Mesenchymal stem cell (in vitro differentiated cells and primary cell): ENCODE measurements at places on chromosomes 13 and 19.

GRCh38 chr19:35272122-35272719 lies 3.5 kb downstream of the USF2 start:
- no peak for DNase-seq
- H3K36me3 ChIP-seq, result peaks cover 66% of the 10 kb centered on the region
- no peaks in the 10 kb centered on the region for H3K27me3 ChIP-seq
- no peak overlapping the region for H3K4me3 ChIP-seq

- DNase-seq, result no peak
- no peaks in the 10 kb centered on the region for H3K27me3 ChIP-seq
- H3K36me3 ChIP-seq, result peaks cover 88% of the 10 kb centered on the region
- no peak overlapping the region for H3K27ac ChIP-seq
Measured at GRCh38 chr19:19304186-19304965, 15.9 kb downstream of the SUGP1 start.

- peaks cover 4% of the 10 kb centered on the region for H3K4me1 ChIP-seq
- no peak overlapping the region for H3K4me3 ChIP-seq
- peak; percentile 29 for DNase-seq
- H3K27ac ChIP-seq, result no peak overlapping the region
- no peaks in the 10 kb centered on the region for H3K36me3 ChIP-seq
- H3K27me3 ChIP-seq, result peaks cover 5% of the 10 kb centered on the region
Measured at GRCh38 chr13:45295536-45295935, 45.4 kb downstream of the TPT1 start.

GRCh38 chr13:66765559-66765958 lies 464.6 kb downstream of the PCDH9 start:
- H3K4me3 ChIP-seq, result no peak overlapping the region
- no peak overlapping the region for H3K27ac ChIP-seq
- H3K4me1 ChIP-seq, result no peaks in the 10 kb centered on the region
- H3K36me3 ChIP-seq, result no peaks in the 10 kb centered on the region
- H3K27me3 ChIP-seq, result no peaks in the 10 kb centered on the region

- peak within 1 kb of the TSS; percentile 97 for H3K4me3 ChIP-seq
- H3K27ac ChIP-seq, result no peak within 1 kb of the TSS
- no peaks in the 10 kb centered on the region for H3K4me1 ChIP-seq
- peaks cover 4% of the 10 kb centered on the region for H3K36me3 ChIP-seq
Measured at GRCh38 chr19:44356383-44357111, at the start of gene ZNF112. ZNF112 (minus strand) TSS chr19:44356680; CDS start chr19:44340539, 16,141 bp downstream.

DNA sequence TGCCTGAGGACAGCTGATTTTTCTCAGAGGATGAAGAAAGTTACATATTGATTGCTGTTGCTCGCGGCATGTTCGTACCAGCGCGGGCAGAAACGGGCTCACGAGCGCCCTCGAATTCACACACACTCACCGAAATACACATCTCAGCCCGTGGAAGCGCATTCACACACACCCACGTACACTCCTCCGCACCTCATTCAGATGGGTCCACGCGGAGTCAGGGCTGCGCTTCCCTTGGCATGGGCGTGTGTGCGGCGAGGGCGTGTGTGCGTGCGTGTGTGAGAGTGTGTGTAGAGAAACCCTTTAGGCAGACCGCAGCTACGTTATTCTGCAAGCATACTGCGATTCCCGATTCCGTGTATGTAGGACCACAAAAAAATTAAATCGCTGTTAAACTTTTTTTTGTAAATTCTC lies 2.1 kb upstream of the PCDH17 start:
- H3K36me3 ChIP-seq, result no peaks in the 10 kb centered on the region
- H3K4me1 ChIP-seq, result peaks cover 16% of the 10 kb centered on the region
- peak overlapping the region; percentile 63 for H3K4me3 ChIP-seq
- H3K27ac ChIP-seq, result no peak overlapping the region

DNA sequence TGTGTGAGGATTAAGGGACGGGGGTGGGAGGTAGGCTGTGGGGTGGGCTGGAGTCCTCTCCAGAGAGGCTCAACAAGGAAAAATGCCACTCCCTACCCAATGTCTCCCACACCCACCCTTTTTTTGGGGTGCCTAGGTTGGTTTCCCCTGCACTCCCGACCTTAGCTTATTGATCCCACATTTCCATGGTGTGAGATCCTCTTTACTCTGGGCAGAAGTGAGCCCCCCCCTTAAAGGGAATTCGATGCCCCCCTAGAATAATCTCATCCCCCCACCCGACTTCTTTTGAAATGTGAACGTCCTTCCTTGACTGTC lies 5.5 kb downstream of the FOSB start:
- H3K27me3 ChIP-seq, result no peaks in the 10 kb centered on the region
- no peak overlapping the region for H3K4me3 ChIP-seq
- no peak for DNase-seq
- no peak overlapping the region for H3K27ac ChIP-seq
- peaks cover 11% of the 10 kb centered on the region for H3K36me3 ChIP-seq

GRCh38 chr19:3932931-3933810 lies at the start of gene NMRK2:
NMRK2 (plus strand) TSS chr19:3933069; CDS start chr19:3933672, 603 bp downstream.
- DNase-seq, result no peak
- peaks cover 28% of the 10 kb centered on the region for H3K27me3 ChIP-seq
- H3K4me3 ChIP-seq, result no peak within 1 kb of the TSS
- peaks cover 8% of the 10 kb centered on the region for H3K4me1 ChIP-seq

GRCh38 chr13:37302686-37303085 lies 197.2 kb upstream of the CSNK1A1L start:
- H3K36me3 ChIP-seq, result no peaks in the 10 kb centered on the region
- no peak overlapping the region for H3K27ac ChIP-seq
- H3K4me3 ChIP-seq, result no peak overlapping the region
- DNase-seq, result no peak
- H3K27me3 ChIP-seq, result no peaks in the 10 kb centered on the region

- peak overlapping the region; percentile 59 for H3K27ac ChIP-seq
- peaks cover 8% of the 10 kb centered on the region for H3K4me1 ChIP-seq
- H3K27me3 ChIP-seq, result no peaks in the 10 kb centered on the region
- no peak overlapping the region for H3K4me3 ChIP-seq
- no peak for DNase-seq
- no peaks in the 10 kb centered on the region for H3K36me3 ChIP-seq
Measured at GRCh38 chr13:86052141-86052540, 252.9 kb upstream of the SLITRK6 start.

GRCh38 chr19:27935669-27936068 lies 1277.3 kb downstream of the UQCRFS1 start:
- H3K27me3 ChIP-seq, result no peaks in the 10 kb centered on the region
- H3K4me3 ChIP-seq, result no peak overlapping the region
- H3K36me3 ChIP-seq, result no peaks in the 10 kb centered on the region
- H3K4me1 ChIP-seq, result no peaks in the 10 kb centered on the region

DNA sequence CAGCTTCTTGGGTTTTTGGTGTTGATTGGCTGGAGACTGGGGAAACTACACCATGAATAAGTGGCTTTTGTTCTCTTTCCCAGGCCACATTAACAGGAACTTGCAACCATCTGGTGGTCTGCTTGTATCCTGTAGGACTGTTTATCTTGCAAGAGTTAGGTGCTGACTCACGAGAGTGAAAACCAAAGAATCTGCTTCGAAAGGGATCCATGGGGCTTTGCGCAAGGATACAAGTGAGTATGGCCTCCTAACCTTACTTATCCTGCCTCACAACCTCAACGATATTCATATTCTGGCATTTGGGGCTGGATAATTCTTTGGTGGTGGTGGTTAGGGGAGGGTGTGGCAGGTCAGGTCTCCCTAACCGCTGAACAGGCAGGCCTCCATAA lies 4.7 kb upstream of the SIGLECL1 start:
- no peaks in the 10 kb centered on the region for H3K4me1 ChIP-seq
- no peak overlapping the region for H3K27ac ChIP-seq
- no peaks in the 10 kb centered on the region for H3K36me3 ChIP-seq
- no peak overlapping the region for H3K4me3 ChIP-seq
